ENCODE measurements at places on chromosomes 2 and 18.

GRCh38 chr2:219632760-219633105, 5.3 kb downstream of the SLC4A3 start:
- no peak for DNase-seq

DNA sequence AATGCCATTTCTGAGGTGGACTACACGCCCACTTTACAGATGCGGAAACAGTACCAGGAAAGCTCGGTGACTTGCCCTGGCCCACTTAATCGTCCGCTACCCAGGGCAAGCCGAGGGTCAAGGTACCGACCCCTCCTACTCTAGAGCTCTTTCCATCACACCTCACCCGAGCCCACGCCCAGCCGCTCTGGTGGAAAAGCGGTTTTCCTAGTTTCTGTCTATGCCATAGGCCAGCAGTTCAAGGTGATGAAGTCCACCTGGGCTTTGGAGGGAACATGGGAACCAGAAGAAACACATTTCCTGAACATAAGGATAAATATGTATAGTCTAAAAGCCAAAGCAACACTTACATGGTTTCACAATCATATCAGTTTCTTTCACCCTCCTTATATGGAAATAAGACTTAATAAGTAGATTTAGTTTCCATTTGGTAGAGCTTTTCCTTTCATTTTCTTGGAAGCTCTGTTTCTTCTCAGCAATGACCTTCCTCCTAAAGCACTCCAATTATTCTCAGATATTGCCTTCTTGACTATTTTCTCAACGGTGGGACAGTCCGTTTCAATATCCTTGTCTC, 567 bp downstream of the VWA3B start:
- DNase-seq: no peak

- DNase-seq: no peak
These were observed 9.4 kb downstream of the KHK start for GRCh38 chr2:27095745-27096651.

GRCh38 chr2:240189686-240190085, 49.2 kb upstream of the OTOS start:
- DNase-seq: no peak

DNA sequence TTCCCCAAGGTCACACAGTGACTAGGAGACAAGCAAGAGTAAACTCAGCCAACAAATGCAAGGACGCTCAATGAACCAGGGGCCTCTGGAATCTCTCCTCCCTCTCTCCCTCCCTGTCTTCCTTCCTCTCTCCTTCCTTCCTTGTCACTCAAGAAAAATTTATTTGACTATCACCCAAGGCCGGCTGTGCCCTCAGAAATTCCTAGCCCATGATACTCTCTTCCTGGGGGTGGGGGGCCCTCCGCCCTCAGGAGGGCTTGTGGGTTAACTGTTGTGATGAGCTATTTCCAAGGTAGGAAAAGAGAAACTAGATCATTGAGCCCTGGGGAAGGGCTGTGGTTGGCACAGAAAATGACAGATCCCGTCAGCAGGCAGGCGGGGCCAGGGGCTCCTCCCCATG, 21.7 kb downstream of the INHBB start:
- no peak for DNase-seq

DNA sequence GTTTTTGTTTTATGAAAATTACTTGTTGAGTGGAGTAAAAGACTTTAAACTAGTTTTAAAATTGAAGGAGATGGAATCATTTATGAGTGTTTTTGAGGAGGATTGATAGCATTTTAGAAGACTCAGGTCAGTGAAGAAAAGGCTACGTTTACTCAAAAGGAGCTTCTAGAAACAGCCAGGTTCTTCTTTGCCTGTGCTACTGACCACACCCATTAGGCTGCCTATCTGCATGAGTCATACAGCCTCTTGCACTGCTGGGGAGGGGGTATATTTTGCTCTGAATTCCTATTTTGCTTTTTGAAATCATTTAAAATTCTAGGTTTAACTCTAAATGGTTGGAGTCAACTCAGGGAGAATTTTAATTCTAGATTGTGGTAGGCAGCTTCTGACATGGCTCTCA, 22.3 kb downstream of the EFEMP1 start:
- DNase-seq: no peak

- DNase-seq: no peak
These were observed 74.1 kb downstream of the PSMG2 start for GRCh38 chr18:12776821-12777471.

DNA sequence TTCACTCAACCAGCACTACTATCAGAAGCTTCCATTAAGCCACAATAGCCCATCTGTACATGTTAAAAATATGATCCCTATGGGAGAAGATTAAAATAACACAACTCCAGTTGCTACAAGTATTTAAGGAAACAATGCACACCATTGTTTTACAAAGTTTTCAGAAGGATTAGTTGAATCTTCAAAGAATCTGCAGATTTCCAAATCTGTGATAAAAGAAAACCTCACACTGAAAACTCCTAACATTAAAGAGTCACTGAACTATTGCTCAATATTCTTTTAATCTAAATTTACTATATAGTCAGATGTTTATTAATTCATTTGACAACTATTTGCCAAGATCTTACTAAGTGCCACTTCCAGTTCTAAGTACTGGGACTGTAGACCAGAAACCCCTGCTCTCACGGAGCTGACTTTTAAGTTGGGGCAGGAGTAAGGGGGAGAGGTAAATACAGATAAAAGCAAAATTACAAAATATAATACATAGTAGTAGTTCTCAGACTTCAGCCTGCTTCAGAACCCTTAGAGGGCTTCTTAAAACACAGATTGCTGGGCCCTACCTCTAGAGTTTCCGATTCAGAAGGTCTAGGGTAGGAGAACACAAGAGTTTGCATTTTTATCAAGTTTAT, 94.4 kb downstream of the STK39 start:
- DNase-seq: no peak

GRCh38 chr2:98482362-98482761, 37.7 kb downstream of the INPP4A start:
- no peak for DNase-seq

GRCh38 chr2:198004921-198005829, 200.8 kb downstream of the PLCL1 start:
- no peak for DNase-seq

Measured in AG09309 (cell line).